Activated CD8-positive, alpha-beta memory T cell treated with anti-CD3 and anti-CD28 coated beads for 1 hour (primary cell): ENCODE measurements at places on chromosomes 3 and 15.
A peak's percentile ranks its signal among the peaks of the same experiment; 100 is the strongest.

GRCh38 chr3:5160940-5161858 is 26.3 kb upstream of the EDEM1 start:
- DNase-seq = no peak

DNA sequence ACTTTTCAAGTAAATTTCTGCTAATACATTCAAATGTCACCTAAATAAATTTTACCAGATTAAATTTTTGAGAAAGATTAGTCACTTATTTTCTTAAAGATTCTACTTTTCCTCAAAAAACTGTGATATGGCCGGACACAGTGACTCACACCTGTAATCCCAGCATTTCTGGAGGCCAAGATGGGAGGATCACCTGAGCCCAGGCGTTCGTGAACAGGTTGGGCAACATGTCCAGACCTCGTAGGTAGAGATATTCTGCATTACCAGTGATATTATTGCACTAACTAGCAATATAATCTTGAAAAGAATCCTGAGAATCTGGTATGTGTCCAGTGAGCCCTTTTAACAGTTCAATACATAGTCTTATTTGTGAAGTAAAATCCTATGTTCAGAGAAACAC is 61.7 kb downstream of the CBLB start:
- no peak for DNase-seq

GRCh38 chr3:185613016-185613415 is 26.9 kb downstream of the SENP2 start:
- DNase-seq = no peak

- no peak for DNase-seq
These were observed 412.5 kb upstream of the THRB start for GRCh38 chr3:24907106-24907505.

DNA sequence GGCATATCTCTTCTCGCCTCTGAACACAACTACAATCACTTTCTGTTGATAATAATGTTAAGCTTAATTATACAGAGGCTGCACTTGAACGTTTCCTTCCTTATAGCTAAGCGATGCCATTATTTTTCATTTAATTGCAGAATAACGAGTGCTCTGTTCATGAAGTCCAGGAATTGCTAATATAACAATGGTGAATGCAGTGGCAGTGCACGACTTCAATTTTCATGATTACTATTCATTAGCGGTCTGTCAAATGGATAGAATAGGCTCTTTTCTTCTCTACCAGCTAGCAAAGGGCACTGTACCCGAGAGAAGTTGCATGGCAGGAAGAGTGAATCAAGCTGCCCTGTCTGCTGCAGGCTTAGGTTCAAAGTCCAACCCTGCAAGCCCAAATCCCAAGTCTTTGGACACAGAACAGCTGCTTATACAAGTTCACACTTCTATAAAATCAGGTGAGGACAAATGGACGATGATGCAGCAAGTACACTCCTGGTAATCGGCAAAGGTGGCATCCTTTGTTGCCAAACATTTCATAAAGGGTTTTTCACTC is 75.6 kb downstream of the PDZRN3 start:
- no peak for DNase-seq

DNA sequence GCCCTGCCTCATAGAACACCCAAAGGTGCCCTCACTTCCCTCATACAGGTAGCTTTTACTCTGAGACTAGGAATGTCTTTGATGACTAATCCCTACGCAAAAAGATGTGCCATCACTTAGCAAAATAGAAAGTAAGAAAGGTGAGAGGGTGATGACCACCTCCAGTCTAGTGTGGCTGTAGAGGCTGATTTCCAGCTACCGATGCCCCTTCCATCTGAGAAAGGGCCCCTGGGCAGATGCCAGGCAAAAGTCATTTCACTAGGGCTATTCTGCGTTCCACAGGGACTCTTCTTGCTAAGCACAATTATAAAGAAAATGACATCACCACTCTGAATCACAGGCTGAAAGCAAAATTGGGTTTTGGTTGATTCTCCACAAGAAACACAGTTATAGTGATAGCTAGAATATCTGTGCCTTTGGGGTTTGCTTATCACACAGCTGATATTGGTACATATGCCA is 77.4 kb downstream of the RBPMS2 start:
- DNase-seq = no peak

DNA sequence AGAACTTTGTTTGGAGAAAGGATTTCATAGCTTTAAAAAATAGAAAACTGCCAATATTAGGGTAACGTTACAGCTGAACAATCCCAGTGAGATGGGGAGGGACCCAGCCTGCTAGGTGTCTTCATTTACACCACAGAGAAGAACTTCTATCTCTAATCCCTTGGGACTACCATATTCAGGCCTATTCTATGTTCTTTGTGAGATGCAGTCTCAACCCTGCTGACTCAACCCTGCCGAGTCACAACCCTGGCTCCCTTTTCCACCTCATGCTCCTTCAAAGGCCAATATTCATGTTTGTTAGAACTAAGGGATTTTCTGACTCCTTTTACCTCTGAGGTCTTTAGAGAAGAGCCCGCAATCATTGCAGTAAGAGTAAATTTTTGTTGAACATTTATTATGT is 350.5 kb downstream of the EPHB1 start:
- no peak for DNase-seq

DNA sequence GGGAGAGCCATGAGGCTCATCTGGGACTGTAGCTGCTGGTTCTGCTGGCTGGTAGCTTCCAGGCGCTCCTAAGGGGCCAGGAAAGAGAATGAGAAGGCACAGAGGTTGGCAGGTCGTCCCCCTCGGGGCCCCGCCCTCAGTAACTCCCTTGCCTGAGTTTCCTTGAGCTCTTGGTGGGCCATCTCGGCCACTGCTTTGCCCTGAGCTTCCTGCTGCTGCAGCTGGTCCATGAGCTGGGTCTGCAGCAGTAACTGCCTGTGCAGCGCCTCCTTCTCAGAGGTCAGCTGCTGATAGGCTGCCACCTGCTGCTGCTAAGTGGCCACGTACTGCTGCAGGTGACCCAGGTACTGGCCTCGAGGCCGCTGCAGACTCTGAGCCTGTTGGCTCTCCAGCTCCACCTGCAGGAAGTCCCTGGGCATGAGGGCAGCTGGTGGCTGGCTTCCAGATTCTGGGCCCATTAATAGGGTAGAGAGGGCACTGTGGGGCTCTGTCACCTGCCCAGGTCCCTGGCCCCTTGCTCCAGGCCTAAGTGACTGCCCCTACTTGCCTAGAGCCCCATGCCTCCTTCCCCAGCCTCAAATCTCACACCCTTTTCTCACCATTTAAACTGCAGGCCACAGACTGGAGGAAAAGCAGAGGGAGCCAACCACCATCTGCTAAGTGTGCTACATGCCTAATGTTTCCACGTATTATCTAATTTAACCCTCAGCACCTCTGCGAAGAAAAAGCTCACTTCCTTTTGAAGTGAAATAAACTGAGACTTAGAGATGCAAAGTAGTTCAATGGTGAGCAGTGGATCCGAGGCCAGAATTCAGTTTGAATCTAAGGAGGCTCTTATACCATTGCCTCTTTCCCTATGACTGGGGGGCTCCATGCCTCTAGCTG is 10.8 kb upstream of the VPS33B start:
- DNase-seq = peak; percentile 29

DNA sequence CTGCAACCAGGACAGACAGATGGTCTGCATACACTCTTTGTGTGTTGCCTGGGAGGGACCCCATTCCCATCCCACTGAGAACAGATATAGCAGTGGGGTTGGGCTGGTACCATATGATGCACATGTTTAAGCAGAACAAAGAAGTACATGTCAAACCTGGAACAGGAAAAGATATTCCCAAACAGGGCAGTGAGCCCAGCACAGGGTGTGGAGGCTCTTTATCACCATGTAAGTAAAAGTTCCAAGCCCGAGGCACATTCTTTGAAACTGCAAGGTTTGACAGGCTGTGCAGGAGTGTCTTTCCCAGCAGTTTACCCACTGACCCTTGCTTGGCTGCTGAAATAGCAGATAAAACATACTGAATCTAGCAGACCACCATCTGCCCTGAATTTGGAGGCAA is 5.3 kb upstream of the ZNF445 start:
- DNase-seq = no peak

- DNase-seq = no peak
These were observed 10.3 kb downstream of the ATG7 start for GRCh38 chr3:11282250-11283138.

GRCh38 chr3:61944726-61945125 is 383.4 kb downstream of the PTPRG start:
- no peak for DNase-seq

GRCh38 chr3:152258448-152259393 is 10.0 kb upstream of the MBNL1 start:
- peak; percentile 43 for DNase-seq

DNA sequence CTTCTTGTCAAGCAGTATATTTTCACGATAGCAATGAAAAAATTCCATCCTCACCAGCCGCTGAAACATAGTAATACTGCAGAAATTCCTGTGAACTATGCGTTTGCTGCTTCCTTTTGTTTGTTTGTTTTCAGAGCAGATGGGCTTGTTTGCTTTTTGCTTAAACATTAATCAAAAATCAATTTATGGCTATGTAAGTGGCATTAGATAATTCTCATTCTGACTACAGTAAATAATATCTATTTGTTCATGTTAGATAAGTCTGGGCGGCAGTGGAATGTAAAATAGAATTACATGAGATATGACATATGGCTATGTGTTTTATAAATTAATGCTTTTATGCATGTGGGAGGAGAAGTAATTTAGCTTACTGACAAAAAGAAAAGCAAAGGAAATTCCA is 163.7 kb downstream of the PGPEP1L start:
- no peak for DNase-seq

GRCh38 chr15:33211176-33211808 is 16.8 kb upstream of the FMN1 start:
- DNase-seq = no peak

DNA sequence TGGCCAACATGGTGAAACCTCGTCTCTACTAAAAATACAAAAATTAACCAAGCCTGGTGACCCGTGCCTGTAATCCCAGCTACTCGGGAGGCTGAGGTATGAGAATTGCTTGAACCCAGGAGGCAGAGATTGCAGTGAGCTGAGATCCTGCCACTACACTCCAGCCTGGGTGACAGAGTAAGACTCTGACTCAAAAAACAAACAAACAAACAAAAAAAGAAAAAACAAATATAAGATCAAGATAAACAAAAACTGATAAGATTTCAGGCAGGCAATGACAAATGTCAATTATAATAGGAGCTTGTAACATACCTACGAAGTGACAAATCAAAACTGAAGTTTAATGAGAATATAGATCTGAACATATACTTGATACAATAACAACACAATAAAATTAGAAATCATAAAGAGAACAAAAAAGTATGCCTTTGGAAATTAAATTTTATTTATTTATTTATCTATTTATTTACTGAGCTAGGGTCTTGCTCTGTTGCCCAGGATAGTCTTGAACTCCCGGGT is 70.4 kb downstream of the FAIM start:
- no peak for DNase-seq

DNA sequence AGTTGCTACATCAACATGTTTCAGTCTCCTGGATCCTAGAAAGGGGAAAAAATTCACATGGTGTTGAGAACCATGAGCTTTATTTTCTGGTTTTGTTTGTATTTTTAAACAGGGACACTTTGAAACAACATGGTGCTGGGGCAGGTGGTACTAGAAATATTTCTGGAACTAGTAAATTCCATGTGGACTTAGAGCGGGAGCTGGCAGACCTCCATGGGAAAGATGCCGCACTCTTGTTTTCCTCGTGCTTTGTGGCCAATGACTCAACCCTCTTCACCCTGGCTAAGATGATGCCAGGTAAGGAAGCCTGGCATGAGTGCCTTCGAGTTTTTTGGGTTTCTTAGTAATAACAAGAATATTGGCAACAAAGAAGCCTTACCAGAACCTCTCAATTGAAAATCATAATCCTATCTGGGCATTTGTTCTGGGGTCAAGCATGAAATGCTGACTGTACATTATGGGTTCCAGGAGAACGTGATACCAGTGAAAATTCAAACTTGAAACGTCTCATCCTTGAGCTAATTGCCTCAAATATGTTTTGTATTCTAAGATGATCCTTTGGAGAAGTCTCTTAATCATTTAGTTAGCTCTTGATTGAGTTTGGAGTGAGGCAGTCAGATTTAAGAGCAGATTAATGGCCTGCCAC is 7.9 kb downstream of the ALAS1 start:
- no peak for DNase-seq

- no peak for DNase-seq
These were observed 107.9 kb downstream of the APBA2 start for GRCh38 chr15:28993720-28994053.
